Frontal cortex (tissue), 4 donors: ENCODE measurements at places on chromosomes 11 and 22. TPM values are rescaled to one million over a fixed set of nuclear protein-coding genes. Genes with fewer than 3 reads are reported as not detected.
A peak's percentile ranks its signal among the peaks of the same experiment; 100 is the strongest.

- no peak for DNase-seq
Observed at GRCh38 chr11:2135018-2135569, 4.1 kb downstream of the IGF2 start.

DNA sequence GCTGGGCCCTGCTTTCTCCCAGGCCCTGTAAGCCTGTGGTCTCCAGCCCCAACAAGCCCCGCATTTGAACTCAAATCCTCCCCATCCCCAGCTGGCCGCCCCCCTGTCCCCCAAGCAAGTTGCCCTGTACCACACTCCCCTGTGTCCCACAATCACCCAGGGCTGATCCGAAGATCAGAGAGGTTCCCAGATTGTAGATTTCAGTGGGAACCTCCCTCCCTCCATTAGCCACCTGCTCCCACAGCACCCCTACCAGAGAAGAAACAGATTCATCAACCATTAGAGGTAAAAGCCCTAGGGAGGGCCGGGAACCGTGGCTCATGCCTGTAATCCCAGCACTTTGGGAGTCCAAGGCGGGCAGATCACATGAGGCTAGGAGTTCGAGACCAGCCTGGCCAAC, 107.5 kb downstream of the FEZ1 start:
- no peak for DNase-seq

- DNase-seq = no peak
Observed at GRCh38 chr11:15412054-15412453, 297.3 kb downstream of the INSC start.

DNA sequence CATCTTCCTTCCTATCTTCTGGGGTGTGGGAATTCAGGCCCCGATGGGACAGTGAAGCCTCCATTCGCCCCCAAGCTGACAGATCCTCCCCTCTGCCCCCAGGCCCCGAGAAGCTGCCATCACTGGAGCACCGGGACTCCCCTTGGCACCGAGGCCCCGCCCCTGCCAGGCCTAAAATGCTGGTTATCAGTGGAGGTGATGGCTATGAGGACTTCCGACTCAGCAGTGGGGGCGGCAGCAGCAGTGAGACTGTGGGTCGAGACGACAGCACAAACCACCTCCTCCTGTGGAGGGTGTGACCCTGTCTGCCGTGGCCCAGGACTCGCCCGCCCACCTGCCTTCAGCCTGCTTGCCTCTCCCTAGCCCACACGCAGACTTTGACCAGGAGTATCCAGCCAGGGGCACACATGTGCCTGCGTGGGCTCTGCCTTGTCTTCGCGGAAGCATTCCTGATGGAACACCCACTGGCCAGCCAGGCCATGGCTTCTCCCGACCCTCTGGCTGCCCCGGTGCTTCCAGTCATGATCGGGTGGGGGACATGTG, 8.6 kb upstream of the RELT start:
- DNase-seq = no peak

GRCh38 chr22:29524442-29525191, 28.9 kb downstream of the THOC5 start:
- no peak for DNase-seq

GRCh38 chr22:28477556-28477955, 202.1 kb downstream of the TTC28 start:
- no peak for DNase-seq

DNA sequence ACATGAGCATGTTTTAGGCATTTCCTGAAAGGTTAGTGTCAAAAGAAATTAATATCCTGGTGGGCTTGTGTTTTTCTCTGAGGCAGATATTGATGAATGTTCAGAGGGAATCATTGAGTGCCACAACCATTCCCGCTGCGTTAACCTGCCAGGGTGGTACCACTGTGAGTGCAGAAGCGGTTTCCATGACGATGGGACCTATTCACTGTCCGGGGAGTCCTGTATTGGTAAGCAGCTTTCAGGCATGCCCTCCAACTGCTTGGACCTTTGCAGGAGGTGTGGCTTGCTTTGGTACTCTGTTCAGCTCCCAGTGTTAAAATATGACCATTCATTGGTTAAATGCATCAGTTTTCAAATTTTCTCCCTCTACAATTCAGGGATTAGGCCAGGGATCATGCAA, 658.6 kb upstream of the ANO5 start:
- DNase-seq = no peak

- DNase-seq = no peak
Observed at GRCh38 chr11:111520560-111520959, 6.0 kb downstream of the HOATZ start.

DNA sequence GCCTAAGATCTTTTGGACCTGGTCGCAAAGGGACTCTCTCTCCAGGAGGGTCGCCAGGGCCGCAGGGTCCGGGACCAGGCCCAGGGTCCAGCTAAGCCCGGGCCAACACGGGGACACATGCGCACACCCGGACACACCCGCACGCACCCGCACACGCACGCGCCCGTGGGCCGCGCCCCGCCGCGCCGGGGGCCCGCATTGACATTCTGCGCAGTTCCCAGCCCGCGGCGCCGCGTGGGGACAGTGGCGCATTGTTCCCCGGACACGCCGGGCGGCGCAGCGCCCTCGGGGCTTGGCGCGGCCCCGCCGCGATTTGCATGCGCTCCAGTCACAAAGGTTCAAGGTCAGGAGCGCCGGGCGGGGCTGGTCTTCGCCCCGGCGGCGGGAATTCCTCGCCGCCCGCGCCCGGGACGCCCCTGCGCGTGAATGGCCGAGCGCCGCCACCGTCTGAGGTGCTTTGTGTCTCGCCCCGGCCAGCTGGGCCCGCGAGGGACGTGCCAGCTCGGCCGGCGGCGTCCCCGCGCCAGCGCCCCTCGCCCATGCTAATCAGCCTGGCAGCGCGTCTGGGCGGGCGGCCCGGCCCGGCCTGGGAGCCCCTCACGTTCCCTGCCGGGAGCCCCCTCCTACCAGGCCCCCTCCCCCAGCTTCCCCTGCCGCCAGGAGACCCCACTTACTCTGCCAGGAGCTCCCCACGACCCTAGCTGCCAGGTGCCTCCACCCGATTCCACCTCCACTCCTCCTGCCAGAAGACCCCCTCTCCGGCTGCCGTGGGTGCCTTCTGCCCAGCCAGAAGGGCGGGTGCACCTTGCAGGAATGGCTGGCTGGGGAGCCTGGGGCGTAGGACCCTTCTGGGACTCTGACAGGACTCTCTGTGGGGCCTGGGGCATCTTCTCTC, 50.5 kb upstream of the WNT7B start:
- DNase-seq = peak; percentile 92

DNA sequence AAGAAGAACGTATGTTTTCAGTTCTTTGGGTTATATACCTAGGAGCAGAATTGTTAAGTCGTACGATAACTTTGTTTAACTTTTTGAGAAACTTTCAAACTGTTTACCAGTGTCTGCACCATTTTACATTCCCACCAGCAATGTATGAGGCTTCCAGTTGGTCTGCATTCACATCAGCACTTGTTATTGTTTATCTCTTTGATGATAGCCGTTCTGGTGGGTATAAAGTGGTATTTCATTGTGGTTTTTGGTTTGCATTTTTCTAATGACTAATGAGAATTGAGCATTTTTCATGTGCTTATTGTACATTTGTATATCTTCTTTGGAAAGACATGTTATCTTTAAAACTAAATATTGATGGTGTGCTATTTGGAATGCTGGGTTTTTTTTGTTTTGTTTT, 59.8 kb downstream of the KDM2A start:
- no peak for DNase-seq

DNA sequence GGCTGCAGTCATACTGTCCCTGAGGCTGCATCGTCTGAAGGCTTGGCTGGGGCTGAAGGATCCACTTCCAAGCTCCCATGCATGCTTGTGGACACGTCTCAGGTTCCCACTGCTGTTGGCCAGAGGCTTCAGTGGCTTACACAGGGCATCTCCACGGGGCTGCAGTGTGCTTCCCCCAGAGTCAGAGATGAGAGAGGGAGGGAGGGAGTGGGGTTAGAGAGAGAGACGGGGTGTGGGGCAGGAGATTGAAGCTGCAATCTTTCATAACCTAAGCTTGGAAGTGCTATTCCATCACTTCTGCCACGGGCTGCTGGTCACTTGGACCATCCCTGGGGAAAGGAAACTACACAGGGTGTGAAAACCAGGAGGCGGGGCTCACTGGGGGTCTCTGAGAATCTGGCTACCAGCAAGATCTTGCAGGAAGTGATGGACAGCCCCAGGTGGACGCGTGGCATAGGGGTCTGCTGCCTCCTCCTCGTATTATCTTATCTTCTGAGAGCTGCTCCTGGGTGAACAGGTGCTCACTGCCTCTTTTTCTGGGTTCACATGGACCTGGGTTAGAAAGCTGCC, 63.0 kb upstream of the MYEOV start:
- DNase-seq = no peak

GRCh38 chr22:17997456-17997855, 26.9 kb downstream of the MICAL3 start:
- no peak for DNase-seq

DNA sequence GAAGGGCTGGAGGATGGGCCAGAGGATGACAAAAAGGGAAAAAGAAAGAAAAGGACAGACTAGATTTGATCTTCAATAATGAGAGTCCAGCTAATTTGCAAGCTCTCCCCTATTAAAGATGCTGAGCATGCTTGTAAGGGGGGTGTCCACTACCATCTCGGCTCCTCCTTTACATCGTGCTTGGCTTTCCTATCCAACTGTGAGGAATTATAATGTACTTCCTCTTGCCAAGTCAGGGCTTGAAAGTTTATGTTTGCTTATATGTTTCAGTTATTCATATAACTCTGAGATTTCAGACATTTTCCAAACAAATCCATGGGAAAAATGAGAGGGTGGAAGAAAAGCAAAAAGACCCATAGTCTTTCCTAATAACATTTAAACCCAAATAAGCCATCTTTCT, 387.1 kb downstream of the METTL15 start:
- no peak for DNase-seq

DNA sequence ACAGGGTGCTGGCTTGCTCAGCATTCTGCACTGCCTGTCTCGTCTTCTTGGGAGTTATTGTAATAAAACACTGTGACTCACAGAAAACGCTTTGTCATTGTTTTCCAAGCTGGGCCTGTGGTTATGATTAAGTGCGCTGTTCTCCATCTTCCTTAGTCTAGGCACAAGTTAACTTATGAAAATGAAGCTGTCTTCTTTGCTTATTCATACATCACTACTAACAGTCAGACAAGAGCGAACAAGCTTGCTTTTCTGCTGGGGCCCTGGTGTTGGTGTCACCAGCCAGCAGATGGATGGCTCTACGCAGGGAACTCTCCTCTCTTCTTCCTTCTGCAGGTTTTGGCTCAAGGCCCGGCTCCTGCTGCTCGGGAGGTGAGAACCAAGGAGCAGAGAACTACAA, 380.1 kb upstream of the SYN3 start:
- DNase-seq = no peak

DNA sequence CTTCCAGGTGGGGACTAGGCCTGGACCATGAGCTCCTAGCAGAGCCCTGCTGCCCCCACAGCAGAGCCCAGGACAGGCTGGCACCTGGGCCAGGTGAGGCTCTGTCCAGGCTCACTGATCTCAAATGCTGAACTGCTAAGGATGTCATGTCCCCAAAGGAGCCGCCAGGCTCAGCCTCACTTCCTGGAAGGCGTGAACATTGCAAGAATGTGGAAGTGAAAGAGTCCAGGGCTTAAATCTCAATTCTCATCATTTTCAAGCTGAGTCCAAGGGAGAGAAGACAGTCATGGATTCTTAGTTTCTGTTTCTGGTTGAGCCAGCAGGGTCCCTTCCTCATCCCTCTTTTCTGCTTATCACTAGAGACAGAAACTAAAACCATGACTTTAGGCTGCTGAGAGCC, 5.0 kb downstream of the ASCL2 start:
- no peak for DNase-seq

GRCh38 chr11:21582791-21583190, 610.1 kb upstream of the ANO5 start:
- DNase-seq = no peak

DNA sequence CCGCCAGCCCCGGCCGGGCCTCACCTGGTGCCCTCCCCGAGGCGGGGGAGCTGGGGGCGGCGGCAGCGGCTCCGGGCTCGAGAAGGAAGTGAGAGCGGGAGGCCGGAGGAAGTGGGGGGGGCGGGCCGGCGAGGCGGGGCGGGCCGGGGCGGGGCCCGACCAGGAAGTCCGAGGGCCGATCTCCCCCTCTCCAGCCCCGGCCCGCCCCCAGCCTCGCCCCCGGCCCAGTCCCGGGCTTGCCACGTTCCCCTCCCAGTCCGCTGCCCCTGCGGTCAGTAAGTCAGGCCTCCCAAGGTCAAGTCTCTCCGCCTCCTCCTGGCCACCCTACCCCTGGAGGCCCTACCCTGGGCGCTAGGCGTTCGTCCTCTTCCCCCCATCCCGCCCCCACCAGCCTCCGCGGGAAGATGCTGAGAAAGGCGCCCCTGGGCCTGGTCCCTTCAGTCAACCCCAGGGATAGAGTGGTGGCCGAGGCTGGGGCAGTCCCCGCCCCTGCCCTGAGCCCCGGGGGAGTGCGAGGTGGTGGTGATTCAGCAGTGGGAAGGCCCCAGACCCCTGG, at the start of gene RHOG:
Gene RHOG, minus strand, starts transcription at position 90 of the 556 bp plus-strand sequence. CDS start 12,821 bp downstream, outside the sequence.
- peak; percentile 93 for DNase-seq

DNA sequence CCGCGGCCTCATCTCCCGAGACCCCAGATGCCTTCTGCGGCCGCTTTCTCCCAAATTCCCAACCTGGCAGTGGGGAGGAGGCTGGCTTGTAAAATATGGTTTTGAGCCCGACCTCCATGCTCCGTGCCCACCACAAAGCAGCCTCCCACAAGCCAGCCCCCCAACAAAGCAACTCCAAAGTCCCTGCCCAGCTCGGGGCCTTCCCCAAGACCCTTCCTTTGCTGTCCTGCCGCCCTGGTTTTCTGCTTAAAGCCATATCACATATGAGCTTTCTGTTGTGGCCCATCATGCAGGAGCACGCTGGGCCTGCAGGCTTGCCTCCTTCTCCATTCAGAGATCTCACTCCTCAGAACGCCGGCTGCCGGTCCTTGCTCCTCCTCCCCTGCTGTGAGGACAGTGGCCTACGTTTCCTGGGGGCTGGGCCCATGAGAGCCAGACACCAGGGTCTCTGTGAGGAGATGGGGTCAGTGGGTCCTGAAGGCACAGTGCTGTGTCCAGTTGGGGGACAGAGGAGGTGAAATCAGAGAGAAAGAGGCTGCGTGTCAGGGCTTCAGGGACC, 680.0 kb downstream of the BRD1 start:
- DNase-seq = no peak

Gene SLC22A6
- total RNA-seq = 10.6 TPM

Gene VPS26B
- total RNA-seq = 61.1 TPM

Gene TMEM132A
- 131 TPM for total RNA-seq

Gene CFAP300
- total RNA-seq = 2.0 TPM

Gene DDIAS
- total RNA-seq = 1.6 TPM

Gene GAS2
- total RNA-seq = 8.6 TPM

Gene H19
- 9.8 TPM for total RNA-seq

Gene A4GALT
- 0.41 TPM for total RNA-seq

Gene BEST1
- 1.6 TPM for total RNA-seq

Gene MYBPC3
- not detected for total RNA-seq

Gene SCGB1C1
- not detected for total RNA-seq

Gene CCDC15
- 3.7 TPM for total RNA-seq

Gene ALG8
- total RNA-seq = 54.2 TPM

Gene SAA2
- 0.41 TPM for total RNA-seq
